ENCODE measurements at places on chromosomes 2 and 18.

GRCh38 chr2:236257136-236257535 is 7.1 kb downstream of the ASB18 start:
- DNase-seq, result no peak

DNA sequence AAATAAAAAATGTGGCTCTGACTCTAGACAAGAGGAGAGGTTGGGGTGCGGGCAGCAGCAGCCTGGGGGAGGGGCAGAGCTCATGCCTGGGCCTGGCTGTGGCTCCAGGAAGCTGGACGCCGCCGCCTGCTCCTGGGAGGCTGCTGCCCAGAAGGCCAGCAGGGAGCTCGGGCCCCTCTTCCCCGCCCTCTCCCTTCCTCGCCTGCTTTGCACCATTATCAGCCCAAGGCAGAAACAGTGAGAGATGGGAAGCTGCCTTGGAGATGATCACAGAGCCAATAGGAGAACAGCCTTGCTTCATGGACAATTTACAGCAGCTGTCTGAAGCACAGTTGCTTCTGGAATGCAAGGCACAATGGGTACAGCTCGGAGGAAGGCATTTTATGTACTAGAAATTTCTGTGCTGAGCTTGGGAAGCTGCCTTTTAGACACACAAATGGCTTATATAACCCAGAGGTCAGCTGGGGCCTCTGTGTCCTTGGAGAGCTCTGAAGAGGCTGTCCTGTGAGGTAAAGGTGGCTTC is 55.3 kb upstream of the AFF3 start:
- no peak for DNase-seq

DNA sequence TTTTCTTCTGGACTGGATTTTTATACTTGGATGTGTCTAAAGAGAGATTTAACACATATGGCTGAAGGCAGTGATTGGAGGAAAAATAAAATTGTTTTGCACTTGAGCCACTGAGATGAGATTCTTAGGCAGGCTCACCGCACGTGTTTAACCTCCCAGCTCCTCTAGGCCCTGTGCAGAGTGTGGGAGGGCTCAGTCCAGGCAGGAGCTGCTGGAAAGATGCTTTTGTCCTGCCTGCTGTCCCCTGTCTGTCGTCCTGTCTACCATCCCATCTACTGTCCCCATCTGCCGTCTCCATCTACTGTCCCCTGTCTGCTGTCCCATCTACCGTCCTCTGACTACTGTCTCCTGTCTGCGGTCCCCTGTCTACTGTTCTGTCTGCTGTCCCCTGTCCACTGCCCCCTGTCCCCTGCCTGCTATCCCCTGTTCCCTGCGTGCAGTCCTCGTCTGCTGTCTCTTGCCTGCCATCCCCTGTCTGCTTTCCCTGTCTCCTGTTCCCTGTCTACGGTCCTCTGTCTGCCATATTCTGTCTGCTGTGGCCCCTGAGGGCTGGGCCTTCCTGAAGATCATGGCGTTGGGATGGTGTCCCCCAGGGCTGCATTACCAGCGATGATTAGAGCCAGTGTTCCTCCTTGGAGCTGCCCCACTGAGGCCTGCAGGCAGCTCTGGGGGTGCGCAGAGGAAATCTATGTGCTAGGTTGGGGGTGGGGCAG is 43.7 kb upstream of the HS6ST1 start:
- DNase-seq, result no peak

- DNase-seq, result no peak
These were observed 25.6 kb upstream of the MYCN start for GRCh38 chr2:15914596-15915385.

DNA sequence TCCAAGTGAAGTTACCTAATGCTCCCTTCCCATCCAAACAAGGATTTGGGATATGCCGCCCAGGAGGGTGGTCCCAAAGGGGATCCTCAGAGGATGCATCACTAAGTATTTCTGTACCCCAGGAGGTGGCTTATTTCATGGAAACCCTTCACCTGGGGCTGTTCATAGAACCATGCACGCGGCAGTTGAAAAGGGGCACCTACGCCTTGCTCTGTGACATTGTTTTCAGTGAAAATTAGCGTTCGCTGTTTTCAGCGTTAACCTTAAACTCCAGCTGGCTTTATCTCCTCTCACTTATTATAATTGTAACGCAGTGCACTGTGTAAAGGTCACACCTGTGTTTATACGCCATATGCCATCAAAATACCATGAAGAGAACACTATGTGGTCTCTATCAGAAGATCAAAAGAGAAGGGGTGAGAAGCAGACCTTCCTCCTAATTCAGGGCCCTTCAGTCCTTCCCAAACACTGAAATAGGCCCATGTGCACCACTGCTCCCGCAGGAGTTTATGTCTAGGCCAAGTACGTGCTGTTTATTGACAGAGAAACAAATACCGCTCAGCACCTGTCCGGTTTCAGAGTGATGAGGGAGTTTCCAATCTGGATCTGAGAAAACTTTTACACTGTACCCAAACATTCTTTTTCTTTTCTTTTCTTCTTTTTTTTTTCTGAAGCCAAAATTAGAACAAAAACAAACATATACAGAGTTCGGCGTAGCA is 162.1 kb downstream of the BCL2 start:
- no peak for DNase-seq

- no peak for DNase-seq
These were observed 6.8 kb downstream of the SFT2D3 start for GRCh38 chr2:127707890-127708648.

DNA sequence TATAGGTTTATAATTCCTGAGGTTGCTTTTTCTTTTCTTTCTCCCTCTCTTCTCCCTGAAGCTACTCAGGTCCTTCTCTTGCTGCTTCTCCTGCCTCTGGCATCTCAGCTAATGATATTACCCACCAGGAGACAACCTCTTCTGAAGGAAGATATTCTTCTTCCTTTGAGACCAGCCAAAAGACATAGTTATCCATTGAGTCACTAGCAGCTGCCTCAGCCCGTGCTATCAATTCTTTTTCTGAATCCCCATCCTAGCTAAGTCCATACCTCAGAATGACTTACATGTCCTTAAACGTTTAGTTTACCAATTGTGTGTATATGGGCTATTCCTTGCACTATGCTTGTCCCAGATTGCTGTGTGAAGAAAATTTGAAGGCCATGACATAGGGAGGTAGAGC is 25.0 kb upstream of the RNF103 start:
- no peak for DNase-seq

DNA sequence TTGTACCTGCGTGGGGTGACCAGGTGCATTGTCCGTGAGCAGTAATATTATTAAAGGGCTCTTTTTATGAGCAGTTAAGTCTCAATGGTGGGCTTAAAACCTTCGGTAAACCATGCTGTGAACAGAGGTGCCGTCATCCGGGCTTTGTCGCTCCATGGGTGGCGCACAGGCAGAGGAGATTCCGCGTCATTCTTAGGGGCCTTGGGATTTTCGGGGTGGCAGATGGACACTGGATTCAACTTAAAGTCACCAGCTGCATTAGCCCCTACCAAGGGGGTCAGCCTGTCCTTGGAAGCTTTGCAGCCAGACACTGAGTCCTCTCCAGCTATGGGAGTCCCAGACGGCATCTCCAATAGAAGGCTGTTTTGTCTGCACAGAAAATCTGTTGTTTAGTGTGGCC is 107.7 kb downstream of the NFATC1 start:
- no peak for DNase-seq

Measured in inflammatory macrophage treated with lipopolysaccharide for 4 hours (primary cell).